AML-193 (cell line): ENCODE measurements at places on chromosomes 4 and X.

- DNase-seq: no peak
Measured at GRCh38 chr4:1207157-1207470, 34.7 kb upstream of the SPON2 start.

- no peak for DNase-seq
Measured at GRCh38 chrX:1909419-1910206, 294.8 kb downstream of the ASMT start.

- DNase-seq: no peak
Measured at GRCh38 chr4:183318656-183319055, 1.4 kb downstream of the CLDN22 start.

- DNase-seq: no peak
Measured at GRCh38 chrX:11952176-11952720, 186.0 kb upstream of the FRMPD4 start.

GRCh38 chr4:77197831-77198230, 40.8 kb downstream of the CCNG2 start:
- DNase-seq: no peak

DNA sequence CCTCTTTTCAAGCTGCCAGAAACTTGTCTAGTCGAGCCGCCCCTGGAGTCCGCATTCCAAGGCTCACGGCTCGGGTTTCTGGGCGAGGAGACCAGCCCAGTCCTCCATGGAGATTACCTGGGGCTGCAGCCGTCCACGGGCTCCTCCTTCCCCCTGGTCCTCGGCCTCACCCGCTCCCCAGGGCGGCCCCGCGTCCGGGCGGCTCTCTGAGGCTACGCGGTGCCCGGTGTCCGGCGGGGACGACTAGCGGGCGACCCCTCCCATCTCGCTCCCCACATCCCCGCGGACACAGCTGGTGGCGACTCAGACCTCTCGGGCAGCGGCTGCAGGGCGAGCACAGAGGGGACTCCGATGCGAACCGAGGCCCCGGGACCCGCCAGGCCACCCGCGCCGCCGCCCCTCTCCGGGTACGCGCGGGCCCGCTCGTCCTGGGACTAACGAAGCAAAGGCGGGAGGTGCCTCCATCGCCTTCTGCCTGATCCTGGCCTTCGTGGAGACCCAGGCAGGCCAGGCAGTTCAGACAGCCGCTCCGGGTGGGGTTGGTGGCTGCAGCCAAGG, 159.4 kb downstream of the TRAM1L1 start:
- DNase-seq: no peak

- DNase-seq: no peak
Measured at GRCh38 chr4:10656988-10657387, 27.6 kb downstream of the CLNK start.

DNA sequence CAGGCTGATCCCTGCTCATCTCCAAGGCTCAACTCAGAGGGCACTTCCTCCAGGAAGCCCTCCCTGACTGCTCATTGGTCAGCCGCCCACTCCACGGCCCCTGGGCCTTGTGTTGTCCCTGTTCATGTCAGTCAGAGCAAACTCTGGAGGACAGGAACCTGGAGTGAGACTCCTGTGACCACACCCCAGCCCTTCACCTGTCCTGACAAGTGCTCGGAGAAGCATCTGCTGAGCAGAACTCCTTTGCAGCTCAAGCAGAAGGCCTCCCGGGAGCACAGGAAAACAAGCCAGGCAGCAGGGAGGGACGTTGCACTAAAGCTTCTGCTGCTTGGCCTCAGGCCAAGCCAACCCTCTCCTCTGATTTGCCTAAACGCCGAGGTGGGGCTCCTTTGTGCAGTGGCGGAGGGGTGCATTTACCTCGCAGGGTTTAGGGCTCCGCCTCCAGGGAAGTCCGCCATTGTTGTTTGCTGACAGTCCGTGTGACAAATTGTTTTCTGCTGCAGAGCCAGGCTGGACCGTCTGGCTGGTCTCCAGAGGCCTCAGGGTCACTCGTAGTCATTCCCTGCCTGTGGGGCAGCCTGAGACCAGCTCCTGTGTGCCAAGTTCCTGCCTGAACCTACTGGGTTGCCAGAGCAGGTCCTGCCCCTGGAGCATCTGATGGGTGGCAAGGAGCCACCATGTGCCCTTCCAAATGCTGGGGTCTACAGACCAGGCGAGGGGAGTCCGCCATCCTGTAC, 61.8 kb downstream of the C4orf50 start:
- DNase-seq: no peak

DNA sequence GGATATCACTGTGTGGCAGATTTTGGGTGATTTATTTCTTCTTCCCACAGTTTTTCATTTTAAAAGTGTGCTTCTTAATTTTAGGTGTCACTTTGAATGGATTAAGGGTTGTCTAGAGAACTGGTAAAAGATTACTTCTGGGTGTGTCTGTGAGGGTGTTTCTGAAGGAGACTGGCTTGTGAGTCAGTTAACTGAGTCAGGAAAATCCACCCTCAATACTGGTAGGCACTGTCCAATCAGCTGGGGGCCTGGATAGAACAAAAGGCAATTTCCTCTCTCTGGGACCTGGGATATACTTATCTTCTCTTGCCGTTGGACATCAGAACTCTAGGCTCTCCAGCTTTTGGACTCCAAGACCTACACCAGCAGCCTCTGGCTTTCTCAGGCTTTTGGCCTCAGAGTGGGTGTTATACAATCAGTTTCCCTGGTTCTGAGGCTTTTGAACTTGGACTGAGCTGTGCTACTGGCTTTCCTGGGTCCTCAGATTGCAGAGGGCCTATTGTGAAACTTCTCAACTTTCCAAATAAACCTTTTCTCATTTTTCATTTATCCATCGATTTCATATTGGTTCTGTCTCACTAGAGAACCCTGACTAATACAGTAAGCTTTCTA, 413.1 kb downstream of the GBA3 start:
- no peak for DNase-seq
